ENCODE measurements at places on chromosomes 3 and 15.

DNA sequence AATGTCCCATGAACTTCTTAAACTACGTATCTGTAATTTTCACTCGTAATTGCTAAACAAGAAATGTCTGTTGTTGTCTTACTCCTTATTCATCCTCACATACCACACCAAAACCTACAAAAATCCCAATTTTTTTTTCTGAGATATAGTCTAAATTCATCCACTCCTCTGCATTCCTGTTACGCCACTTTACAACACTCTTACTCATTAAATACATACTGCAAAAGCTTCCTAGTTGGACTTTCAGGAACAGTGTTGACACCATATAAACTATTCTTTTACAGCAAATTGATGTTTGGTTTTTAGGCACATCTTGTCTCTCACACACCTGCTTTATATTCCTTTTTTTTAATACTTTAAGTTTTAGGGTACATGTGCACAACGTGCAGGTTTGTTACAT lies 934.9 kb upstream of the CADM2 start:
- DNase-seq, result no peak

GRCh38 chr3:49775538-49775937 lies 10.8 kb downstream of the IP6K1 start:
- no peak for DNase-seq

- DNase-seq, result no peak
These were observed 16.3 kb downstream of the RTP1 start for GRCh38 chr3:187213616-187214015.

GRCh38 chr3:133055339-133055738 lies 17.1 kb downstream of the TMEM108 start:
- no peak for DNase-seq

DNA sequence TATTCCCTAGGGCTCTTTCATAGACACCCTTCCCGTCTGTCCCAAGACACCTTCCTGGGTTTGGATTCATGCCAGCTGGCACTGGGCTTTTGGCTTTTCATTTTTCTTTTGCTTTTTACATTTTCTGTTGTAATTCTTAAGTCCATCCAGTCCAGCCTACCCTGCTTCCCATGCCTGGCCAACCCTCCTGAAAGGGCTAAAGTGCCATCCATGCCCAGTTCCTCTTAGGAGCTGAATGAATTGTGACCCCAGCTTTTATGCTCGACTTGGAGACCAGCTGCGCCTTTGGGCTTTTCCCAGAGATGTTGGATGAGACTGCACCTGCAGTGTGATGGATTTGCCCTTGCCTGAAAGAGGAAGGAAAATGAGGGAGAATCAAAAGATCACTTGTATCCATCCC lies 25.8 kb downstream of the LRRN1 start:
- no peak for DNase-seq

GRCh38 chr3:84885199-84885882 lies 73.4 kb upstream of the CADM2 start:
- no peak for DNase-seq

DNA sequence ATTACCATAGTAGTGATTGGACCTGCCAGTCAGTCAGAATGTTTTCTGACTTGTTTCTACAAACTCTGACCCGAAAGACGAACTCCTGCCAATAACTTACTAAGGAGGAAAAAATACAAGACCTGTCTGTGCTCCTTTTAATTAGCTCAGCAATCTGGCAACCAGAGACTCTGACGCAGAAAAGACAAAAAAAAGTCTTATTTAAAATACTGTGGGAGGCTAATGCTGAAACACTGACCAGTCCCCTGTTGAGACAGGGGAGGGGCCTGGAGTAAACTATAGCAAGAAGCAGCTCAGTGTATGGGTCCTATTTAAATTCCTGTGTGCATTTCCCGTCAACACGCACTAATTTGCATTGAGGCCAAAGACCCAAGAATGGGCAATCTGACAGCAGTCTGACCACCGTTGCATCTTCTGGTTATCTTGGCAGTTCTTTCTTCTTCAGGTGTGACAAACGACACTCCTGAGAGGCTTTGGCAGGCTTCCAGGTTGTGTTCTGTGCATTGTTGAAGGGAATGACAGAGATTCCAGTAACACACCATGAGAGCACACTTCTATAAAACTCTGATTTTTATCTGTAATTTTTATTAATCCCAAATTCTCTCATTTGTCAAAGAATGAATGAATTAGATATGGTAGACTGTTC lies 1114.3 kb downstream of the IGSF11 start:
- DNase-seq, result no peak

- no peak for DNase-seq
These were observed 80.4 kb upstream of the LRIG1 start for GRCh38 chr3:66581256-66581655.

DNA sequence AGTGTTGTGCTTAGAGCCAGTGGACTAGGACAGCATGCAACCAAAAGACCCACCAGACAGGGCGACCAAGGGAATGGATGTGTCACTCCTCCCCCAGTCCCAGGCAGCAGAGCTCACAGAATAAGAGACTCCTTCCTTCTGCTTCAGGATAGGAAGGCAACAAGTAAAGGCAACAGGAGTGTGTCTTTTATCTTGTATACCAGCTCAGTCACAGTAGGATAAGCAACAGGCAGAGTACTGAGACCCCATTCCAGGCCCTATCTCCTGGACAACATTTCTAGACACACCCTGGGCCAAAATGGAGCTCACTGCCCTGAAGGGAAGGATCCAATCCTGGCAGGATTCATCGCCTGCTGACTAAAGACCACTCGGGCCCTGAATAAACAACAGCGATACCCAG lies 25.0 kb downstream of the PDCD10 start:
- DNase-seq, result no peak

- no peak for DNase-seq
These were observed 152.4 kb upstream of the MRPL3 start for GRCh38 chr3:131655070-131655690.

GRCh38 chr15:69451951-69452691 lies 497 bp upstream of the RPLP1 start:
- peak; percentile 72 for DNase-seq

- DNase-seq, result no peak
These were observed 490.3 kb downstream of the MECOM start for GRCh38 chr3:169173231-169173630.

DNA sequence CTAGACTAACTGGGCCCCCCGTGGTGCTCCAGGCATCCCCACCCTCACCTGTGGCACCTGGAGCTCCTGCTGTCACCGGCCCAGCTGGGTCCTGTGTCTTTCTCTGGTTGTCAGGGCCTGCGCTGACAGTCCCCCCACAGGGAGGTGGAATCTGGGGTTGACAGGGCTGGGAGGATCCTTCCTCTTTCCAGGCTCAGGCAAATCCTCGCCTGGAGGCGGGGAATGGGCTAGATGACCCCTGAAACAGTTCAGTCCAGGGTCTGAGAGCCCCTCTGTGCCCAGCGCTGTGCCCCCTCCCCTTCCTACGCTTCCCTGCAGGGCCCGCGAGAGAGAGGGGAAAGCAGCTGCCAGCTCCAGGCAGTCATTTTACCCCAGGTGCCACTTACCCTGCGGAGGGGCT lies 50.1 kb upstream of the MCF2L2 start:
- no peak for DNase-seq

DNA sequence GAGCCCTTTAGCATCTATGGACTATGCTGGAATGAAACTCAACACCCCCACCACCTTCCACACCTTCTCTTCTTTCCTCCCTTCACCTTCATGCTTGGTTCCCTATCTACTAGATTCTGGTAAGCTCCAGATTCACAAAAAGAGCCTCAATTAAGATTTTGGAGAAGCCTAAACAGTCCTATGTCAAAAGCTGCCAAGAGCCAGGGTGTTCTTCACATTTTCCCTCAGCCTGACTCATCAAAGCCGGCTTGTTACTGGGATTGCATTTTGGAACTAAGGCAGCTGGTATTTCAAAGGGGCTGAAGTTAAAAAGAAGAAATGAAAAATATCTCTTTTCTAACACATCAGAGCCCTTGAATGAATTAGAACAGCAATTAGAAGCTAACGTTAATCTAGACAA lies 247.7 kb downstream of the MYRIP start:
- DNase-seq, result no peak

- no peak for DNase-seq
These were observed 40.4 kb downstream of the ABTB1 start for GRCh38 chr3:127712881-127713771.

- no peak for DNase-seq
These were observed 25.7 kb upstream of the EPHB1 start for GRCh38 chr3:134769287-134769868.

DNA sequence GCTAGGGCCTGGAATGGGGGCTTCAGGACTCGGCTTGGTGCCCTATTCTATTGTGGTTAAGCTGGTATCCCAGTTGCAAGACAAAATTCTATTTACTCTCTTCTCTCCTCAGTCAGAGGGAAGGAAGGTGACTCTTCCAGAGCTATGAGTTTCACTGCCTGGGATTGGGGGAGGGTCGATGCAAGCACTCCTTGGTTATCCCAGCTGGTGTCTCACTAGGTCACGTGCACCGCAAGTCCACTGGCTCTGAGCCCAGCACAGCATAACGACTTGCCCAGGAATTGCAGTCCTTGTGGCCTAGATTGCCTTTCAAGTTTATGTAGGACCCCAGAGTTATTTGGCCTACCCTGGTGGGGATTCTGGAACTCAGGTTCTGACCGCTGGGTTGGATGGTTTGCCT lies 958.8 kb downstream of the IGSF11 start:
- no peak for DNase-seq

- DNase-seq, result no peak
These were observed 1.2 kb downstream of the CLSTN2 start for GRCh38 chr3:139935866-139936817.

DNA sequence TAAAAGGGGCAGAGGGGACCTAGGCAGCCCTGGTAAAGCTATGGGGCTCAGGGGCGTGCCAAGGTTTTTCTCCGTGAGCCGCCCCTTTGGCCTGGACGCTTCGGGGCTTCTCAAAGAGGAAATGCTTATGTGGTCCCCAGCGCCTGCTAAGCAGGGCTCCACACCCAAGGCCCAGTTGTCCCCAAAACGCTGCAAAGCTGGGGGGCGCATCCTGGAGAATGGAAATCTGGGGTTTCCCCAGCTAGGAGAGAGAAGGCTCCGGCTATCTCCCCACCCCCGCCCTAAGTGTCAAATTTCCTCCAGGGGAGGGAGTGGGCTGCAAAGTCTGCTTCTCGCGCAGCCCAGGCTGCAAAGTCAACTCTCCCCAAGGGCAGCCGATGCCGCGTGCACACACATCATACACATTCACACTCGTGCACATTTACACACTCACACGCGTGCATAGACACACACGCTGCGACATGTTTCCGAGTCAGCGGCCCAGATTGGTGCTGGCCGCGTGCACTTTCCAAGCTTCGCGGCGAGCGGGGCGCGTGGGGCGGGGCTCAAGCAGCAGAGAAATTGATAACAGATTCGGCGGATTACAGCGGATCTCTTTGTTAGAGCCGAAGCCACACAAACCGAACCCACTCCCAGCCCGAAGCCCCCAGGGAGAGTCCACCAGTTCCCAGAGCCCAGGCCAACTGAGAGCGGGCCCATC lies 4.5 kb downstream of the WNT5A start:
- DNase-seq, result peak; percentile 2

- no peak for DNase-seq
These were observed 331.5 kb downstream of the PTPRG start for GRCh38 chr3:61892891-61893290.

GRCh38 chr3:13148126-13148525 lies 74.9 kb upstream of the IQSEC1 start:
- DNase-seq, result no peak

- DNase-seq, result no peak
These were observed 43.8 kb downstream of the WNT5A start for GRCh38 chr3:55443346-55443745.

GRCh38 chr3:101223016-101223415 lies 97.4 kb downstream of the IMPG2 start:
- no peak for DNase-seq

DNA sequence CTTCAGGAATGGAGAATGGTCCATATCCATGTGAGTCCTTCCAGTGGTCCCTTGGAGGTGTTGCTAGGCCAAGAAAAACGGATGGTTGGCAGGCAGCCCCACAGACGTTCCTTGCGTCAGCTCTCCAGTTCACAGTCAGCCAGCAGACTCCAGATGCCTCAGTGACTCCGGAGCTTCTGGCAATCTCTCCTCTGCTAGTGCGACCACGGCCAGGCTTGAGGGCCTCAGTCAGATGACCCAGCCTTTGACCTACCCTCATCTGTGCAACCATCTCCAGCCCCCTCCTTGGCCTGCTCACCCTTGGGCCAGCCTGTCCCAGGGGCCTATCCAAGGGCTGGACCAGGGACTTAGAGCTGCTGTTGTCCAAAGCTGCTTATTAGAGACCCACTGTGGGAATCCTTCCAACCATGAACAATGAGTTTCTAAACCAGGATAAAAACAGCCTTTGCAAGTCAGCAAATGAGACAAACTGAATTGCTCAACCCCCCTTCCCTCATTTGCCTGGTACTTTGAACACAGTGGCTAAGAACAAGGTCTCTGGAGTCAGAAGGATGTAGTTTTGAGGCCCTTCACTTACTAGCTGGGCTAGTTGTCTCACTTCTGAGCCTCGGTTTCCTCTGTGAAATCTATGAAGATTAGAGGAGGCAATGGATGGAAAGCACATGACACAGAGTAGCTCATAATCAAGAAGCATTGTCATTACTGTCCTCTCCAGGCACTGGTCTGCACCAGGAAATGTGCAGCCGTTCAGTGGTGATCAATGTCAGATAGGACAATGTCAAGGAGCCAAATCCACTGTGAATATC lies 44.8 kb downstream of the ANP32A start:
- DNase-seq, result no peak

GRCh38 chr3:65619888-65620287 lies 418.8 kb downstream of the MAGI1 start:
- no peak for DNase-seq

GRCh38 chr3:104286645-104287044 lies 1080.1 kb upstream of the ALCAM start:
- DNase-seq, result no peak

Measured in RPMI8226 (cell line).